ENCODE measurements at places on chromosomes 1 and 21.

- DNase-seq: no peak
These were observed 201.6 kb downstream of the DAB1 start for GRCh38 chr1:57222307-57222706.

DNA sequence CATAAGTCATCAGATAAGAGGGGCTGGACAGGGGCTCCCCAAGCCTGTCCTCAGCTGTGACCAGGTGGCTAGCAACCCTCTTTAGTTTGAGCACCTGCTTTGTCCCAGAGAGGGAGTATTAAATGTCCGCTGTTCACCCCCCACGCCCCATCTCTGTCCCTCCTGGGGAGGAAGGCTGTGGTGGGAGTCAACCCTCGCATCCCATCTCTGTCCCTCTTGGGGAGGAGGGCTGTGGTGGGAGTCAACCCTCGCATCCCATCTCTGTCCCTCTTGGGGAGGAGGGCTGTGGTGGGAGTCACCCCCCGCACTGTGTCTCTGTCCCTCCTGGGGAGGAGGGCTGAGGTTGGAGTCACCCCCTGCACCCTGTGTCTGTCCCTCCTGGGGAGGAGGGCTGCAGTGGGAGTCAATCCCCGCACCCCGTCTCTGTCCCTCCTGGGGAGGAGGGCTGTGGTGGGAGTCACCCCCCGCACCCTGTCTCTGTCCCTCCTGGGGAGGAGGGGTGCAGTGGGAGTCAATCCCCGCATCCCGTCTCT is 72.6 kb upstream of the ABCG1 start:
- no peak for DNase-seq

GRCh38 chr21:34790834-34791233 is 122.0 kb downstream of the CLIC6 start:
- no peak for DNase-seq

- DNase-seq: no peak
These were observed 48.8 kb upstream of the DARS2 start for GRCh38 chr1:173775578-173776226.

- no peak for DNase-seq
These were observed 183.6 kb downstream of the GIPC2 start for GRCh38 chr1:78229344-78229743.

GRCh38 chr1:17109892-17110554 is 9.2 kb downstream of the PADI2 start:
- DNase-seq: no peak

Measured in activated CD8-positive, alpha-beta memory T cell treated with anti-CD3 and anti-CD28 coated beads for 48 hours (primary cell).